ENCODE measurements at places on chromosomes 3 and 15.

GRCh38 chr15:69344238-69344637 lies 45.5 kb downstream of the PAQR5 start:
- DNase-seq, result no peak

DNA sequence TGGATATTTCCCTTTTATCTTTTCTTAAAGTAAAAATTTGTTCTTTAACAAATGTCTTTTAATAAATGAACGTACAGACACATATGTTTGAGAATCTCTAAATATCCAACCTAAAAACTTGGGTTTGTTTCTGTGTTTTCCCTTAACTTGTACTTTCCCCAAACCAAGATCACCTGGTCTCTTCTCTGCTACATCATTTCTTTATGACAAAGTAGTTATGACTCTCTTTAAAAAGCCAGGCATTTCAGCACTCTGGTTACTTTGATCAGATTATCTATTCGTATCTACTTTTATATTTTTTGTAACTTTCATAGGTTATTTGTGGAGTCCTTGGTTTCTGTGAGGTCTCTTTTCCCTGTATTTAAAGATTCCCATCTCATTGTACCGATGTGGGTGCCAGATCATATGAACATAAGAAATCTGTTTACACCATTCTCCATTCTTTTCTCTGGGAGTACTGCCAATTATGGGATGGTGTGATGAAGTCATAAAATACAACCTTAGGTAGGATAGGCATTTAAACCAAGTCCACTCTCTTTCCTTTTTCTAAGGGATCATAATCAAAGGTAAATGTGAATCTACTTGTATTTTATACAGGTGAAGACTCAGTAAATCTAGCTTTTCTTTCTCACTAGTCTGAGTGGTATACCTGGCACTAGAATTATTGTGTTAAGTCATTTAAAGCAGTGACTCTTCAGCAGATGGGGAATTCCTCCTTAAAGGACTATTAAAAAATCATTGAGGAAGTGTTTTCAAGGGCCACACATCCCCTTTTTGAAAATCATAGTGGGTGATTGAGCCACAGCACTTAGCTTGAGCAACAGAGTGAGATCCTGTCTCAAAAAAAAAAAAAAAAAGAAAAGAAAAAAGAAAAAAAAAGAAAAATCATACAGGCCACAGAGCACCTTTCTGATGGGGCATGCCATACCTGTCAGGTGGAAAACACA lies 12.4 kb upstream of the NFKBIZ start:
- no peak for DNase-seq

DNA sequence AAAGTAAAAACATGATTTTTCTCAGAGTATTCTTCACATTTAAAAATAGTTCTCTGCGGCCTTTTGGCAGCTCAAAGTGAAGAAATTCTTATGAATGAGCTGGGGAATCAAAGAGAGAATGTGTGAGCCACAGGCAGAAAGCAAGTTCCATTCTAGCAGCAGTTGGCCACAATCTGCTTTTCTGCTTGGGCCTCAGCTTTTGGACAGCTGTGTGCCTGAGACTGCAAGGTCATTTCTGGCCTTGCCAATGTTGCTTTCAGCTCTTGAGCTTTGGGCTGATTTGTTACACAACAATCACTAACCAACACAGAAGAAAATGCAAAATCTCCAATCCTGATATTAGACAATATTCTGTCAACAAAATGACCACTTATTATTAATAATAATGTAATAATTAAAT lies 14.4 kb upstream of the TM4SF4 start:
- DNase-seq, result no peak

DNA sequence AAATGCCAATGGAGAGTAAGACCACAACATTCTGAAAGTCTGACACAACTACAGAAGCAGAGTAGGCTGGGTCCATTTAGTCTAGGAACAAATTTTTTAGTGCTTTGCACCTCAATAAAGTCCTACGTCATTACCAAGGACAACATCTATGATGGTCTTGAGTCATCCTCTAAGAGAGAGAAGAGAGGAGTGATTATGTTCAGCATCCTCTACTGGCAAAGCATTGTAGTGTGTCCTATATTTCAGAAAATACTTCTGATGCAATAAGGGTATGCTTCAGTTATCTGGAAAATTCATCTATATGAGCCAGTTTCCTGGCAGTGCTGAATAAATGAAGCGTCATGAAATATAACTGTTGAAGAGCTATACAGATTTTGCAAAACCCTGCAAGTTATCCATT lies 95.6 kb downstream of the P2RY1 start:
- no peak for DNase-seq

- no peak for DNase-seq
Observed at GRCh38 chr3:7400360-7400759, 539.4 kb downstream of the GRM7 start.

GRCh38 chr3:131899021-131899420 lies 135.8 kb downstream of the CPNE4 start:
- no peak for DNase-seq

DNA sequence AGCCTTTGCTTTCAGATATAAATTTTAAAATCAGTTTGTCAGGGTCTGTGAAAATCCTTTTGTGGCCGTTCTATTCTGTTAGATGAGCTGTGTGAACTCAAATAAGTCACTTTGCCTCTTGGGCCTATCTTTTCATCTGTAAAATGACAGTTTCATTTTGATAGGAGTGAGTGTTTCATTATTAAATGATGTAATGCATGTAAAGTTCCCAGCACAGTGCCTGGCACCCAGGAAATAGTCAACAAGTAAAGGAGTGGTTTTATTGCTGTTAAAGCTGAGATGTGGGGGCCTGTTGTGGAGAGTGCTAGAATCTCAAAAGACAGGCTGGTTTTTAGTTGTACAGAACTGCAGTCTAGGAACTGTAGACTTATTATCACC lies 394.5 kb upstream of the CFAP20DC start:
- DNase-seq, result no peak

- DNase-seq, result no peak
Observed at GRCh38 chr15:85047271-85047948, 65.8 kb downstream of the PDE8A start.

DNA sequence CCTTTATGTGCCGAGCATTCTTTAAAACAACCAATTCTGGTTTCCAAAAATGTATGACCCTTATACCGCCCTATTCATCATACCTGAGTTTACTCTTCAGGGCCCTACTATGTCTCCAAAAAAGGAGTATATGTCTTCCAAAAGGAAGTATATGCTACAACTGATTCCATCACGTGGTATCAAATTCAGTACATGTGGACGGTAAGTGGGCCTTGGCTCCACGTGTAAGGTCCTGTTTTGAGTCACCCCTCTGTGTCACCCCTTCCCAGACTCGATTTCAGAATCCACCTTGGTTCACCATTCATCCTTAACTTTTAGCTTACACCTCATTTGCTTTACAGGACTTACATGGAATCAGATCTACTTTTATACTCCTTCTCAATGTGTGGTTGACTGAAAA lies 37.8 kb downstream of the ABHD2 start:
- DNase-seq, result no peak

GRCh38 chr3:159828542-159828943 lies 160.1 kb upstream of the IL12A start:
- no peak for DNase-seq

Measured in activated CD4-positive, alpha-beta T cell treated with anti-CD3 and anti-CD28 coated beads for 4 hours (primary cell).